ENCODE measurements at places on chromosomes 3 and 15.

DNA sequence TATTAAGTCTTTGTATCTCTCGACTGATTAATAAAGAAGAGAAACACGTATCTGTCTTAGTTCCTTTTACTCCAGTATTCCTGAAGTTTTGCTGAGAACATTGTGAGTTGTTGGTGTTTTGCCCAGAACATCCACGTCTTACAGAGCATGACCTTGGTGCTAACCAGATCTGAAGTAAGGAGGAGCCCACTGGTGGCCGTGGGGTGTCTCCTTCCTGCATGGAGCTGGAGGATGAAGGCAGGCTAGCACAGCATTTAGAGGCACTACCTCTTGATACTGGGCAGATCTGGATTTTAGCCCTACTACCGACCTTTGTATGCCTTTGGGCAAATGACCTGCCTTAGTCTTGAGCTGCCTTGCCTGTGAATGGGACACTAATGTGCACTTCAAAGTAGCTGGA, 28.9 kb upstream of the ESYT3 start:
- no peak for DNase-seq

- DNase-seq: no peak
These were observed 406.4 kb upstream of the NPAP1 start for GRCh38 chr15:24269166-24269571.

- no peak for DNase-seq
These were observed 579 bp upstream of the UBE3A start for GRCh38 chr15:25439369-25439836.

DNA sequence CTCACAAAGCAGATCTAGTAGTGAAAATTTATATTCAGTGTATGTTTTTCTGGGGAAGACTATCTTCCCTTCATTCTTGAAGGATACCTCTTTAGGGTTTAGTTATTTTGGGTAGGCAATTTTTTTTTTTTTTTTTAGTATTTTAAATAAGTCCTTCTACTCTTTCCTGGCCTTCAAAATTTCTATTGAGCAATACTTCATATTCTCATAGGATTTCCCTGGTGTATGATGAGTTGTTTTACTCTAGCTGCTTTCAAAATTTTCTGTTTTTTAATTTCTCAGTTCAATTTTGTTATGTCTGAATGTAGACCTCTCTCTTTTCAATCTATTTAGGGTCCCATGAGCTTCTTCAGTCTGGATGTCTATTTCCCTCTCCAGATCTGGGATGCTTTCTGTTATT, 74.3 kb upstream of the PLSCR4 start:
- DNase-seq: no peak

DNA sequence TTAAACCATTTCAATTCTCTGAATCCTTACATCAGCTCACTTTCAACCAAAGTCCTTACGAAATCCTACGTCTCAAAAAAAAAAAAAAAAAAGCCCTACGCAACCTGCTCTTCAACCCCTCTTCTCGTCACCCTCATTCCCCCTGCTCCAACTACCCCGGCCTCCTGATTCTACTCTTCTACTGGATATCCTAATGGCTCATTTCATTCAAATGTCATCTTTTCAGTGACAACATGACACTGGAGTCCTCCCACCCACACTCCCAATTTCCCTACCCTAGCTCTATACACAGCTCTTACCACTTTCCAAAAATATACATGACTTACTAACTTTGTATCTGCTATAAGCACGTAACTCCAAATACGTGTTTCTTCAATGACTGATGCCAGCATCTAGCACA, 11.5 kb downstream of the UBP1 start:
- DNase-seq: no peak

DNA sequence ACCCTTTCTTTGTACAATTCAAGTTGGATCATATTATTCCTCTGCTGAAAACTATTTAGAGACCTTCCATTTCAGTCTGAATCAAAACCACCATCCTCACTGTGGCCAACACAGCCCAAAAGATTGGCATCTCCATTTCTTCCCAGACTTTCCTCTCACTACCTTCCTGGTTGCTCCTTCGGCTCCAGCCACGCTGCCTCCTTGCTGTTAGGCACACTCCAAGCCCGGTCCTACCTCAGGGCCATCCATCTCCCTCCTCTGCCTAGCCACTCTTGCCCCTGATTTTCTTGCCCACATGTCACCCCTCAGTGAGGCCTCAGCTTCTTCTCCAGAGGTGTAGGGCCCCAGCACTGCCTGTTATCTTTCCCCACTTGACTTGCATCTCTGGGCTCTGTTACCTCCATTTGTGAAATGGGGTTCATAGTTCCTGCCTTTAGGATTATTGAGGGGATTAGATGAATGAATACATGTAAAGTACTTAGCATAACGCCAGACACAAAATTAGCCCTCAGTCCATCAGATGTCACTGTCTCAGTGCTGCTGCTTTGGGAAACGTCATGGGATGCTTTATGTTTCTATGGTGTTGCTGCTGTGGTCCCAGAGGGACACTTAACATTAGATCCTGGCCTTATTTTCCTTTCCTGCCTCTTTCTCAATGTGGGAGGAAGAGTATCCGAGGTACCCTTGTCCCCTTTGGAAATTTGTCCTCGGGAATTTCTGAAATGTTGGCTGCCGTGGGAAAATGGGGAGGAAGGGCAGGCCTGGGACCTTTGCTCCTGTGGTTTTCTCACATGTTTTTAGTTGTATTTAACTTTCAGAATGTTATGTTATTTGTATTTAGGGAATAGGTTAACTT, 31.3 kb downstream of the SNRK start:
- no peak for DNase-seq

GRCh38 chr15:58522391-58522790, 90.6 kb downstream of the LIPC start:
- DNase-seq: no peak

- DNase-seq: no peak
These were observed 26.6 kb downstream of the SEMA7A start for GRCh38 chr15:74406992-74407705.

DNA sequence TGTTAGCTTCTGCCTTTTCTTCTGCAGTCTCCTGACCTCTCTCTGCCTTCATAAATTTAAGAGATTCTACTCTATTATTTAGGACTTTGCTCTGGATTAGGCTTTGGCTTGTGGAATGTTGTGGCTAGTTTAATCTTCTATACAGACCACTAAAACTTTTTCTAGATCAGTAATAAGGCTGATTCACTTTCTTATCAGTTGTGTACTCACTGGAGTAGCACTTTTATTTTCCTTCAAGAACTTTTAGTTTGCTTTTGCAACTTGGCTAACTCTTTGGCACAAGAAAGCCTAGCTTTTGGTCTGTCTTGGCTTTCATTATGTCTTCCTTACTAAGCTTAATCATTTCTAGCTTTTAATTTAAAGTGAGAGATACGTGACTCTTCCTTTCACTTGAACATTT, 265.5 kb upstream of the TBC1D5 start:
- DNase-seq: no peak

GRCh38 chr3:185084901-185085300, 68.0 kb downstream of the C3orf70 start:
- DNase-seq: no peak

GRCh38 chr3:110564674-110565073, 506.9 kb upstream of the NECTIN3 start:
- no peak for DNase-seq

- DNase-seq: no peak
These were observed 91.7 kb upstream of the LPP start for GRCh38 chr3:188062216-188062615.

DNA sequence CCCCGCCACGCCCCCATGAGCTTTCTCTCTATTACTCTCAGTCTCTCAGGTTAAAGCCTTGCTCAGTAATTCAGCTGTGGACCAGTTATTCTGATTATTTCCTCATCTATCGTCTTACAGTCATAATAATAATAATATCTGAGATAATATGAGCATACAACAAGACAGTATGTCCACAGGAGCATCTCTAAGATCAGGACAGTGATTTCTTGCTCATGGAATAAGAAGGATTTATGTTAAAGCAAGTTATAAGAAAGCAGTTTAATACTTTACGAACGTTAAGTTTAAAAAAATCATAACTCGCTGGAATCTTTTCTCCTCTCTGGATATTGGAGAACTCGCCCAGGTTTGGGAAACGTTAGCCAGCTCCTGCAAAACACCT, 643 bp upstream of the LMCD1 start:
- no peak for DNase-seq

GRCh38 chr15:61794881-61795280, 265.4 kb downstream of the VPS13C start:
- DNase-seq: no peak
